Activated CD8-positive, alpha-beta memory T cell treated with anti-CD3 and anti-CD28 coated beads, Interleukin-2, amount 50 U/mL, for 4 hours (primary cell): ENCODE measurements at places on chromosomes 11 and 22.
A peak's percentile ranks its signal among the peaks of the same experiment; 100 is the strongest.

DNA sequence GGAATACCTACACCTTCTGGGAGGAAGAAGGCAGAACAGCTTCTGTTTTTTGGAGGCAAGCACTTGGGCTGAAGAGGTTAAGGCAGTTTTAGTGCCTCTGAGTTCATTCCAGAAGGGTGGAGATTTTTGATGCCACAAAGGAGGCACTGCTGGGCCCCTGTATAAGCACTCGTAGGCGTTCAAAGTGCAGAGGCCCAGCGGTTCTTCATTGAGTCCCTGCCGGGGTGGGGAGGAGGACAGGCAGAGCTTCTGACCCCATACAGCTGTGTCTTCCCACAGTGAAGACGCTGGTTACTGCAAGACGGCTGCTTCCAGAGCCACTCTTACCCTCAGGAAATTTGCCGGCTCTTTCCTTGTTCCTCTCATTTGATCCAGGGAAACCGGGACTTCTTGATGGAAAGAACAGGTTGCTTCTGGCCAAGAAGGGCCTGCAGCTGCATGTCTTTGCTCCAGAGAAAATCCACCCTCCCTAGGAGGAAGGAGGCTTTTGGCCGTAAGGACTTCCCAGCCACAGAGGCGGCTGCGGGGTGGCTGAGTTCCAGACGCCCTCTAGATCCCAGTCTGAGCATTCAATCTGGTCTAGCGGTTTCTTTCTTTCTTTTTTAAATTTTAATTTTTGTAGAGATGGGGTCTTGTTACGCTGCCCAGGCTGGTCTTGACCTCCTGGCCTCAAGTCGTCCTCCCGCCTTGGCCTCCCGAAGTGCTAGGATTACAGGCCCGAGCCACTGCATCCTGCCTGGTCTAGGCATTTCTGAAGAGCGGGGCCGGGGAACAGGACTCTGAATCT, 9.4 kb downstream of the ADAMTS15 start:
- DNase-seq = no peak

DNA sequence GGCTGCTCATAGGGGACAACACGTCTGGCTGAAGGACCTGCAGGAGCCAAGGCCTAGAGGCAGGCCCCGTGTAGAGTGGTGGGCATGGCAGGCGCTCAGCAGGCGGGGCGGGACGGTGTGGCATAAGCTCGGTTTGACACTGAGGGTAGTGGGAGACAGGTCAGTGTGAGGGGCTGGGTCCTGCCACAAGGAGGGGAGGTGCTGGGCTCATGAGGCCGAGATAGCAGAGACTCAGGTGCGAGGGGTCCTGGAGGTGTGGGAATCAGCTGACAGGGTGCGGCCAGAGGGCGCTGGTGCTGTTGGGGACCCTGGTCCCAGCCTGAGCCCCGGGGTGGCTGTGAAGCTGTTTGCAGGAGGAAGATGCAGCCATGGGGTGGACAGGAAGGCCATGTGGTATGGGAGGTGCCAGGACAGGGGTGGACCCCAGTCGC, 6.7 kb downstream of the SLC22A12 start:
- no peak for DNase-seq

DNA sequence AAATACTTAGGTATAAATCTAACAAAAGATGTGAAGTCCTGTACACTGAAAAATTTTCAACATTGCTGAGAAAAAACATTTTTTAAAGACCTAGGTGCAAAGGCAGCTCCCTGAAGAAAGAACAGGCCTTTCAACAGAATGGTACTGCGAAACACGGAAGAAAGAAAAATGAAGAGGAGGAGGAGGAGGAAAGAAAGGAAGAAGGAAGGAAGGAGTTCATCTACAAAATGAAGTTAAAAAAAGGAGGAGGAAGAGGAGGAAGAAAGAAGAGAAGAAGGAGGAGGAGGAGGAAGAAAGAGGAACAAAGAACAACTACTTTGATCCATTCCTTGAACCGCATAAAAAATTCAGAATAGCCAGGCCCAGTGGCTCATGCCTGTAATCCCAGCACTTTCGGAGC, 29.5 kb downstream of the DGCR2 start:
- DNase-seq = no peak

DNA sequence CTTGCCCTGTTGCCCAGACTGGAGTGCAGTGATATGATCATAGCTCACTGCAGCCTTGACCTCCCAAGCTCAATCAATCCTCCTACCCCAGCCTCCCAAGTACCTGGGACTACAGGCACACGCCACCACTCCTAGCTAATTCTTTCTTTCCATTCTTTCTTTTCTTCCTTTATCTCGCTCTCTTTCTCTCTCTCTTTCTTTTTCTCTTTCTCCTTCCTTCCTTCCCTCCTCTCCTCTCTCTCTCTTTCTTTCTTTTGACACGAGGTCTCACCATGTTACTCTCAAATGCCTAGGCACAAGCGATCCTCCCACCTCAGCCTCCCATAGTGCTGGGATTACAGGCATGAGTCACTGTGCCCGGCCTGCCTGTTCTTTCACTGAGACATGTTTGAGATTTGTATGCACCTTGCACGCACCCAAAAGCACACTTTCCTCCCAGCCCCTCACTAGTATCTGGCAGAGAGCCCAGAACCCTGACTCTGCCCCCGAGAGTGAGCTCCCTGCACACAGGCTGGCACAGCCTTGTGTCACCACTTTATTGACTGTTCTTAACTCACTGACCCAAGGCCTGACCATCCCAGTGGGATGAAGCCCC, 56.8 kb downstream of the CD6 start:
- DNase-seq = peak; percentile 80

- DNase-seq = no peak
Measured at GRCh38 chr11:40170078-40170477, 1289.4 kb downstream of the LRRC4C start.

- no peak for DNase-seq
Measured at GRCh38 chr11:100830978-100831732, 144.1 kb downstream of the ARHGAP42 start.

DNA sequence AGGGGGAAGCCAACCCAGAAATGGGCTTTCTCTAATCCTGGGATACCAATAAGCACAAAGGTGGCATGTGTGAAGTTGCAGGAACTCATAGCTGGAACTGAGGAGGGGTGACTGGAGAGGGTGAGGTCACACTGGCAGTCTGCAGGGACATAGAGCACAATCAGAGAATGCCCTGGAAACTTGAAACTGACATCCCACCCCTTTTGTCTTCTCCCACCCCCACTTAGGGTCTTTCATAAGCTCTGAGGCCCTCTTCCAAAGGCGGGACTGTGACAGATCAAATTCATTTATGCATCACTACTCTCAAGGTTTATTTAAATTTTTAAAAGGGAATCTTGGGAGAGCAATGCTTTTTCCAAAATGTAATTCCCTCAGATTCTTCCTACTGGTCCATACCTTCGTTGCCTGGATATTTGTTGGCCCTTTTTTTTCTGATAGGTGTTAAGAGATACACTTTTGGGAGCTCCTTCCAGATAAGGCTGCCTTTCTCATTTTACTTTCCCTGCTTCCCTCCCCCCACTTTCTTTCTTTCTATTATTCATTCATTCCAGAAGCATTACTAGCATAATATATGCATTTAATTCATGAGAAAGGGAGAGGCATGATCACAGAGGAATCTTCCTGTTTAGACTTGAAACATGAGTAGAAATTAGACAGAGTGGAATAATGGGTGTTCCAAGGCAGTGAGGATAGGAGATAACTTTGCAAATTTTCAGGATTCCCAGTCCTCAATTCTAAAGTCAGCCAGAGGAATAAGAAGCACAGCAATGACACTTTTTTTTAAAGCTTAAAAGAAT, 14.8 kb downstream of the OR51E2 start:
- DNase-seq = no peak

- DNase-seq = no peak
Measured at GRCh38 chr11:33692013-33692504, 8.6 kb downstream of the C11orf91 start.

GRCh38 chr11:61293867-61294716, 1.0 kb downstream of the VWCE start:
- peak; percentile 62 for DNase-seq

- DNase-seq = no peak
Measured at GRCh38 chr11:76626921-76627401, 43.6 kb downstream of the LRRC32 start.

GRCh38 chr11:92711926-92712325, 257.5 kb upstream of the MTNR1B start:
- no peak for DNase-seq

- peak; percentile 63 for DNase-seq
Measured at GRCh38 chr22:36221799-36222751, 17.3 kb downstream of the APOL2 start.

GRCh38 chr11:117606211-117606610, 190.8 kb downstream of the DSCAML1 start:
- no peak for DNase-seq

- peak; percentile 49 for DNase-seq
Measured at GRCh38 chr22:30425616-30426387, at the start of gene MTFP1. Gene MTFP1, plus strand, starts transcription at chr22:30425768. Its CDS starts 112 bp downstream, at chr22:30425880.

DNA sequence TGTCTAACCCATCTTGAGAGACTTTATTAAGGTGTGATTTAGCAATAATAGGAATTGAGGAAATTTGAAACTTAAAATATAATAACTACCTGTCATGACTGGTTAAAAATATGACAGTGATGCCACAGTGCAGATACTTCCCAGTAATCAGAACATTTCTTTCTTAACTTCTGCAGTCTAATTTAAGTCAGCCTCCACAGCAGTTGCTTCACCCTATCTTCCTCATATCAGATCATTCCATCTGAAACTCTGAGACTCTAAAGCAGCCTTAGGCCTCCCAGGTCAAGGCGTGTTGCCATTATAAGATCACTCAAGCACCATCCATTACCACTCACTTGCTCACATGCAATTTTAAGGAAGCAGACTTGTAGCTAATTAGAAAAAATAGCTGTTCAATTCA, 302.2 kb downstream of the AASDHPPT start:
- no peak for DNase-seq

GRCh38 chr11:120168960-120169681, 31.2 kb upstream of the TRIM29 start:
- peak; percentile 54 for DNase-seq

- DNase-seq = no peak
Measured at GRCh38 chr22:39859903-39860588, 33.5 kb downstream of the ENTHD1 start.

DNA sequence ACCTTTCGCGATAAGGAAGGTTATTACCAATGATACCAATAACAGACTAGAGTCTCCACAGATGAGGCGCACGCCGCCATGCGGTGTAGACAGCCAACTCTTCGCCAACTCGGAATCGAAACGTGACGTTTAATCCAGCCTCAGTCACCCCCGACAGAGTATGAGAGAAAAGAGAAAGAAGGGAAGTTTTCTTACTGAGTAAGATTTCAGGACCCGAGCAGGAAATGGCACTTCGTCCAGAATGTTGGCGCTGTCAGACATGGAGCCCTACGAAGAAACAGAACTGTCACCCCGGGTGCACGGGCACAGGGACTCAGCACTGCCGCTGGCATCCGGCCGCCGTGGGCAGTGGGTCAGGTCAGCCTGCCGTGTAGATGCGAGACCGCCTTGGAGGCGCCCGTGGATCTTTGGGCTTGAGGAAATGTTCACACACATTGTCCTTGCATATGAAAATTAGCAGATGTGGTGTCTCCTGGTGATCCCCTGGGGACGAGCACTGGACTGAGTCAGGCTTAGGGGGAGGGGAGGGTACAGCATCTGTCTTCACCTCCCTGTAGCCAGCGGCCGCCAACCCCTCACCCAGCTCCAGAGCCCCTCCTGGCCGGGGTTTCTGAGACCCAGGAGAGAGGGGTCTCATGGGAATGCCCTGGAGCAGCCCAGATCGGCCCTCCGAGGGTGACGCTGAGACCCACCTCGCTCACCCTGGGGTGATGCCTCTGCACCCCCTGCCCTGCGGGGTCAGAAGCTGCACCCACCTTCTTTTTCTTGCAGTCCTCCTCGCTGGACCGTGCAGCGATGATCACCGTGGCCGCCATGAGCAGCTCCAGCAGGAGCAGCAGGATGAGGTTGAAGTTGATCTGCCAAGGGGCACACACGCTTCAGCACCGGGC, 8.3 kb downstream of the MLC1 start:
- no peak for DNase-seq

- no peak for DNase-seq
Measured at GRCh38 chr11:57240757-57241156, 3.7 kb upstream of the APLNR start.

DNA sequence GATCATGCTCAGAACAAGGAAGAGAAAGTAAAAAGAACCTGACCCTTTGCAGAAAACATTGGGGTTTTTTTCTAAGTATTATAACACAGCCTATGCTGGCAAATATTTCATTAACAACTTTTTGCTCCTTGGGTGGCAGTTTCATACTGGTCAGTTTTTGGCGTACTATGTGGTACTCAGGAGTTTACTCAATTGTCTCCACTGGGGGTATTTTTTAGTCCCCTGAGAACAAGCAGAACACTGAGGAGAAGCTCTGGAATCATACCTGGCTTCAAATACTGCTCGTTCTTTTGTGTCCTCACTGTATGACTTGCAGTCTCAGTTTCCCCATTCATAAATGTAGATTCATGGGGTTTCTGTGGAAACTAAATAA, 90.4 kb downstream of the SERGEF start:
- no peak for DNase-seq

- no peak for DNase-seq
Measured at GRCh38 chr22:46929046-46929709, 166.7 kb downstream of the TBC1D22A start.

DNA sequence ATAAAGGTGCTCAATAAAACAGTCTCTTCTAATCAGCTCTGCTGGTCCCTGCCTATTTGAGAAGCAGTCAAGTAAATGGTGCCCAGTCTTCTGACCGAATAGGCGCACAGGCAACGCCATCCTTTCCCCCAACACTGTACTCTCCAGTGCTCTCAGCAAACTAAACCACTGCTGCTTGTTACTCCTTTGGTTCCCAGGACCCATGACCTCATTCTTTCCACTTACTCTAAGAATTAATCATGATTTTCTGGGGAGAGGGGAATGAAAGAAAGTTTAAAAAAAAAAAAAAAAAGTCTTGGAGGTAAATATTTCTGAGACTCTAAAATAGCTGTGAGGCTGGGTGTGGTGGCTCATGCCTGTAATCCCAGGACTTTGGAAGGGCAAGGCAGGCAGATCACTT, 63.7 kb downstream of the SGSM3 start:
- DNase-seq = no peak

- DNase-seq = no peak
Measured at GRCh38 chr11:61961570-61962212, 5.7 kb downstream of the FTH1 start.

DNA sequence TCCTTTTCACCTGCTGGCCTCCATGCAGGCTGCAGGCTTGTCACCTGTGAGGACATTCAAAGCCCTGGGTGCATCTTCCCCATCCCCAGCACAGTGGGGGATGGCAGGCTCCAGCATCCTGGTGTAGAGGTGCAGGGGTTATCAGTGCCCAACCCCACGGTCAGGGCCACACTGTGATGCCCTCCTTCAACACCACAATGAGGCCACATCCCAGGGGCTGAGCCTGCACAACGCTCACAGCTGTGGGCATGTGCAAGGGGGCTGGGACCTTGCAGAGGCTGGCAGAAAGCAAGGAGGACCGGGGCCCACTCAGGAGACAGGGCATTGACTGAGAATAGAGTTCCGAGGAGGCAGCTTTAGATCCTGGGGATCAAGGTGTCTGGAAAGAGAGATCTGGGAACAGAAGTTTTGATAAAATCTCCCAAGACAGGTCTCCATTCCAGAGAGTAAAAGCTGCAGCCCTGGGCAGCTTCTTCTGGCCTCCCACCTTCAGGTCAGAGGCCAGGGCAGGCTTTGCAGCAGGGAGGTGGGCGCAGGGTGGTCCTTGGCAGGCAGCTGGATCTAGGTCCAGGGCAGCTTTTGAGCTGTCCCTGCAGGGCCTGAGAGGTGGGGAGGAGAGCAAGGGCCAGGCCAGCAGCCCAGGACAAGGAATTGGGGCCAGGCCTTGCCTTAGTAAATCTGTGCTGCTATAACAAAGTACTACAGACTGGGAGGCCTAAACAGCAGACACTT, 250.8 kb upstream of the B3GAT1 start:
- no peak for DNase-seq

- no peak for DNase-seq
Measured at GRCh38 chr22:35634943-35635540, 13.2 kb upstream of the APOL6 start.
